ENCODE measurements at places on chromosomes 4 and X.

DNA sequence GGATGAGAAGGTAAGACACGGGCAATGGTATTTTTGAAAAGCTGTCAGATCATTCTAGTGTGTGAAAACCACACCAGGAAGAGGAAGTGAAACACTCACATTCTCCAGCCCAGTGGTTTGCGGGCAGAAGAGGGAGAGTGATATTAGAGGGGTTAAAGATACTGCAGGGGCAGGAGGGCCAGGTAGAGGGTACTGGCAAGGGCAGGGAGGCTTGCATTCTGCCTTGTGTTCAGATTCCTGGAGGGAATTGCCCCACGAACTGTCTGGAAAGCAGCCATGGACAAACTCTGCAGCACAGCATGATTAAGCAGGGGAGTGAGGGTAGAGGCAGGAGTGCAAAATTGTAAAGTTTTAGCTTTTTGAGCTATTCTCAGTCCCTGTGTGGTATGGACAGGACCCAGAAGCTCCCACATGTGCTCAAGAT lies 30.9 kb downstream of the NIPAL1 start:
- peak; percentile 52 for DNase-seq

GRCh38 chr4:166838975-166839614 lies 395.2 kb downstream of the SPOCK3 start:
- no peak for DNase-seq

- no peak for DNase-seq
These were observed 78.2 kb downstream of the NPFFR2 start for GRCh38 chr4:72109959-72110497.

GRCh38 chrX:14777525-14777924 lies 95.3 kb downstream of the FANCB start:
- no peak for DNase-seq

GRCh38 chrX:19758539-19758938 lies 128.9 kb downstream of the SH3KBP1 start:
- DNase-seq, result no peak

DNA sequence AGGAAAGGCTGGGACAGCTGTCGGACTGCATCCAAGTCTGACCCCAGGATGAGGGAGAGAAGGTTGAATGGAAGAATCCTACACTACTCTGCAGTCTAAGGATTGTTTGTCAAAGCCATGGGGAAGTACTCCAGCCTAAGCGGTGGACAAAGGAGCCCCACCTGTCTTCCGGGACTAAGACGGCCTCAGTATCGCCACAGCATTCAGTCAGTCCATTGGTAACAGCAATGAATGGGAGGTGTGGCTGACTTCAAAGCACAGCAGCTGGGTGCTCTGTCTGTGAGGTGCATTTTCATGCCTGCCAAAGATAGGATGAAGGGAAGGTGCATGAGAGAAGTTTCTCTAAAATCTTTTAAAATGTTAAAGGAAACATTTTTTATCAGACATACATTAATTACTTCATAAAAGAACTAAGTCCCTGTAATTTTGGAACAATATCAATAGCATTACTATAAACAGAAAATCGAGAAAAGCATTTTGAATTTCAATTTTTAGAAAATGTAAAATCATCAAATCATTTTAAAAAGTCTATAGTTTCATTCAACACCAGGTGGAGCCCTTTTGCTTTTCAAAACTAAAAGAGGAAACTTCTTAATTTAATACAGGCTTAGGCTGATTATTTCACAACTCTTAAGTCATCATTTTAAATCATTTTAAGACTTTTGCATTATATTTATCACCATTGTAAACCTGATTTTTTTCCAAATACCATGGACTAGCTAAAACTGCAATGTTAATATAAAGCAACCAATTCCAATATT lies 27.6 kb upstream of the INTU start:
- DNase-seq, result no peak

DNA sequence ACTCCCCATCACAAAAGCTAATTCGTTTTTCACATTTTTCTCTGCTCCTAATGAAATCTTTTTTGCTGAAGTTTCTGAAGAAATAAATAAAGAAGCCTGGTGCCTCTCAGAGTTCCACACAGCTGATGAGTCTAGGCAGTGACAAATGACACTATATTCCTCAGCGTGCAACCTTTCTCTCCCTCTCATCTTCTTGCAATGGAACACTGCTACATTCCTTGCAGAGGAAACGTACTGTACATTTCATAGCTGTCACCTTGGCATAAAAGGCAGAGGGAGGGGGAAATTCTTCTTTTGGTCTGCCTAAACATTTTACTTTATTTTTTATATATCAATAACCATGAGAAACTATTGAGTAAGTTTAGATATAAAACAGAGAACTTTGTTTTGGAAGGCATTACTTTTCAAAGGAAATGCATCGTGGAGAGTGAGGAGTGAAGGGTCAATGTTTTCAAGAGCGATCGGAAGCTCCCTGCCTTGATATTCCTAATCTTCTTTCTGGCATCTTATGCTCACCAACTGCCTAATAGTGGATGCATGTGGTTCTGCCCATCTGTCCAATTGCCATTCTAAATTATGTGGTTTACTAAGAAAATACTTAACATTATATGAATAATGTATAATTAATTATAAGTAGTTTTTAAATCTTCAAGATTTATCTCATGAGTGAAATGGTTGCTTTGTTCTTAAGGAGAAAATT lies 29.4 kb downstream of the SNCA start:
- DNase-seq, result no peak

DNA sequence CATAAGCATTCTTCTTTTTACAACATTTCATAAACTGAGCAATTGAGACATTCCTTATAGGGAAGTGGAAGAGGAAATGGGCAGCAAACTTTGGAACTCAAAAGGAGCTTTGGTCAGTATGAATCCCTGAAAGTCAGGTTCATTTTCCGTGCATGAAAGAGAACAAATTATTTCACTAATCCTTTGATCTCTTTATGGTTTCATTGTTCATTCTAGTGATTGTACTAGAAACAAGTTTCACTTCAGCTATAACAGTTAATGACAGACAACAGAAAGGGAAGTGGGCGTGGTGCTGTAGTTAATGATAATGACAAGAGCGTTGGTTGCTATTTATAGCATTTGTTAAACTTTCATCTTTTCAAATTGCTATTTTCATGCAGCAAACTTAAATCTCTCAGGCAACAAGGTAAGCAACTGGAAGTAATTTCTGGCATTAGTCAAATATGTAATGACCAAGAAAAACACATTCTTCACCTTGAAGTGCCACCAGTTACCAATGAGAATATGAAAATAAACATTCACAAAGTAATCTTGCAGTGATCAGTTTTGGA lies 98.4 kb downstream of the AREG start:
- no peak for DNase-seq

GRCh38 chrX:8724300-8724699 lies 7.6 kb downstream of the ANOS1 start:
- DNase-seq, result no peak

DNA sequence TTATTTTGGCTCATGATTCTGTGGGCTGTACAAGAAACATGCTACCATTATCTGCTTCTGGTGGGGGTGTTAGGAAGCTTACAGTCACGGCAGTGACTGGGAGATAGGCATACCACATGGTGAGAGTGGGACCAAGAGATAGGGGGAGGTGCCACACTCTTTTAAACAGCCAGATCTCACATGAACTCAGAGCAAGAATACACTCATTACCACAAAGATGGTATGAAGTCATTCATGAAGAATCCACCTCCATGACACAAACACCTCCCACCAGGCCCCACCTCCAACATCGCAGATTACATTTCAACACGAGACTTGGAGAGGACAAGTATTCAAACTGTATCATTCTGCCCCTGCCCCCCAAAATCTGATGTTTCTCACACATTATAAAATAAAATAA lies 2396.7 kb downstream of the PCDH7 start:
- DNase-seq, result no peak

GRCh38 chr4:140252141-140252741 lies 98.3 kb upstream of the MAML3 start:
- no peak for DNase-seq

DNA sequence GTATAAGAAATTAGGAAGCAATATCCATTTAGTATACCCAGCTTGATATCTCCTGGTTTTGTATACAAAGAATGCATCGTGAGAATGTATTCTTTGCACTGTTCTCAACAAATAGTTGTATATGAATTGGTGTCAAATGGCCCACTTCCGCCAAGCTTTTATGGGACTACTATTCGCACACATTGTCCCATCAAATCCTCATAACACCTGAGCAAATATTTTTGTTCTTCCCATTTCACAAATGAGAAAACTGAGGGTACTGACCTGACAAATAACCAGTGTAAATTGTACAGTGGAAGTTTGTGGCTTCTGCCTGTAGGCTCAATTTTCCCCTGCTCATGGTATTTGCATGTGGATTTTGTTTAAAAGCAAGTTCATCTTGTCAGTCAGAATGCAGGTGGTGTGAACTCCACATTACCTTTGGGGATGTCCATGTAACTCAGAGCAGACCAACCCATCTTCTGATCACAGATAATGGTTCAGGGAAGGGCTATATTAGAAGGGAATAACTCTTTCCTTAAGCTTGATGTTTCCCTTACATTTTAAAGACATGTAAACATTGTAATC lies 51.5 kb upstream of the FAM241A start:
- DNase-seq, result no peak

GRCh38 chrX:9829308-9830267 lies 43.4 kb downstream of the SHROOM2 start:
- DNase-seq, result peak; percentile 11

- no peak for DNase-seq
These were observed 100.7 kb downstream of the PTTG2 start for GRCh38 chr4:38060829-38061431.

GRCh38 chr4:127698789-127699200 lies 31.4 kb upstream of the SLC25A31 start:
- no peak for DNase-seq

GRCh38 chr4:140037353-140038030 lies 116.5 kb downstream of the MAML3 start:
- DNase-seq, result no peak

GRCh38 chr4:109616243-109616642 lies 56.2 kb downstream of the MCUB start:
- DNase-seq, result no peak

- no peak for DNase-seq
These were observed 667.7 kb upstream of the SLIT2 start for GRCh38 chr4:19583827-19584569.

- DNase-seq, result no peak
These were observed 18.0 kb upstream of the TMSB4X start for GRCh38 chrX:12956704-12957534.

- DNase-seq, result no peak
These were observed 86.9 kb downstream of the RELL1 start for GRCh38 chr4:37599092-37599790.

DNA sequence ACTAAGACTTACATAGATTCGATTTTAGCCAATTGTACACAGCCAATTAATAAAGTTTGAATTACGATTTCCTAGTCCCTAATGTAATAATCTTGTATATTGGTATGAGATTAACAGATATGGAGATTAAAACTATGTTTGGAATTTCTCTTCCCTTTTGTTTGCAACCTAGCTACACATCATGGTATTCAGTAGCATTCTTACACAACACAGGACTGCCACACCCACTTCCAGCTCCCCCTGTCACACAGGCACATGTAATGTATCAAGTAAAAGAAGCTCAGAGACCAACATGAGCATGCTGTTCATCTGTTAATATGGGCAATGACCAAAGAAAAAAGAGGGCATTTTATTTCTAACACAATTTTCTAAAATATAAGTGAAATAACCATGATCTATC lies 12.8 kb downstream of the SLC6A14 start:
- DNase-seq, result no peak

DNA sequence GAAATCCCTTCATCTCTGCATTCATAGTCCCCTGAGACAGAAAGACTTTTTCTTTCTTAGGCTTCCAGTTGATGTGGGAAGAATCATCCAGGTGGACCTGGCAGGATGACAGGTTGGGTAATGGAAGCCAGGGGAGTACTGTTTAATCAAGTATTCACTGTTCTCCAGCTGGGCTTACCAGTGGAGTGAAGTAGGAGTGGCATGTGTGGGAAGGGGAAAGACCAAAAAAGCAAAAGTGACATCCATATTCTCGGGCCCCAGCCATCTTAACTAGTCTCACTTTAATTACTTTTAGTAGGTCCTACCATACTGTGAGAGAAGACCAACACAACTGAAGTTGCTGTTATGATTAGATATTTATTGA lies 18.5 kb downstream of the VSIG4 start:
- no peak for DNase-seq

- no peak for DNase-seq
These were observed 56.9 kb downstream of the FAT1 start for GRCh38 chr4:186666750-186667149.

DNA sequence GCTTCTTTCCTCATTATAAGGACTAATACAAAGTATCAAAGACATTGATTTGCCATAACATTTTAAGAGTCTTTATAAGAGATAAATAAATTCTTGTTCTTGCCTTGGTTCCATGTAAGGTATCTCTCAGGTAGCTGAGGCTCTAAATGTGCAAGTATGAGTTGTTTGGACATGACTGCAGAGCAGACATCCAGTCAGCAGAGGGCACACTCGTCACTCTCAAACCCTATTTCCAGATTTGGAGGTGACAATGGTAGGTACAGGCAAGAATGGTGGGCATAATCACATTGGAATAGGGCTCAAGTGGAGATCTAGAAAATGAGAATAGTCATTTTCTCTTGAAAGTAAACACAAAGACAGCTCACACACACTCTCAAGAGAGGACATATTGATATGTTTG lies 133.3 kb upstream of the ZIC3 start:
- DNase-seq, result no peak

GRCh38 chrX:55758033-55758432 lies 40.5 kb downstream of the RRAGB start:
- DNase-seq, result no peak

DNA sequence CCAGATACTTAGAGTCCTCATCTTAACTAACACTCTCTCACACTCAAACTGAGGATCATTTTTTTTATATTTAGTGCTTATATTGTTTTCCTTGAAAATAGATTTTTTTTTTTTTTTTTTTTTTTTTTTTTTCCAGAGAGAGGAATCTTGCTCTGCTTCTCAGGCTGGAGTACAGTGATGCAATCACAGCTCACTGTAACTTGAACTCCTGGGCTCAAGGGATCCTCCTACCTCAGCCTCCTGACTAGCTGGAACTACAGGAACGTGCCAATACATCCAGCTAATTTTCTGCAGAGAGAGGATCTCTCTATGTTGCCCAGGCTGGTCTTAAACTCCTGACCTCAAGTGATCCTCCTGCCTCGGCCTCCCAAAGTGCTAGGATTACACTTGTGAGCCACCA lies 650.3 kb upstream of the ATOH1 start:
- no peak for DNase-seq

DNA sequence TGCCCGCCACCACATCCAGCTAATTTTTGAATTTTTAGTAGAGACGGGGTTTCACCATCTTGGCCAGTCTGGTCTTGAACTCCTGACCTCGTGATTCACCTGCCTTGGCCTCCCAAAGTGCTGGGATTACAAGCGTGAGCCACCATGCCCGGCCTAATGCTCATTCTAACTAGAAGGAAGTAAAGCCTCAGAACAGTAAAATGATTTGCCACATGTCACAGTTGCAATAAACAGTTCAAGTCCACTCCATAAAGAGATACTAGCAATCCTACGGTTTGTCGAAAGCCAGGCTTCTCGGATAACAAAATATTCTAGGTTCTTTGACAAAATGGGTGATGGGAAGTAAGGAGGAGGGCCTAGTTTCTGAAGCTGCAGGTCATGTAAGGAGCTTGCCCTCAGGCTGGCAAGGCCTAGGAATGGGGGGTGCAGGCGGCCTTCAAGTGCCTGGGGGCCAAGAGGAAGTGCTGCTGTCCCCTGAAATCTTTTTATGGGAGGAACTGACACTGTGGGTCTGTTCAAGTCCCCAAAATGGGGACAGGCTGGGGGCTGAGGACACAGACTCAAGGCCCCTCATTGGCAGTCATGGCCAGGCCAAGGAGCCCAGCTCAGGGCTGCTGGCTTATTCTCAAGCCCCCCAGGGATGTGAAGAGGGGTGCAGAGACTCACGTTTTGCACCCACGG lies 31.8 kb upstream of the ACSL1 start:
- no peak for DNase-seq

- DNase-seq, result no peak
These were observed 786.2 kb downstream of the RAB28 start for GRCh38 chr4:12697970-12698369.

Data from stimulated activated CD4-positive, alpha-beta T cell treated with anti-CD3 and anti-CD28 coated beads, TNF-alpha, amount 100 ng/mL, for 48 hours (primary cell).